ENCODE measurements at places on chromosomes 5 and 9.

DNA sequence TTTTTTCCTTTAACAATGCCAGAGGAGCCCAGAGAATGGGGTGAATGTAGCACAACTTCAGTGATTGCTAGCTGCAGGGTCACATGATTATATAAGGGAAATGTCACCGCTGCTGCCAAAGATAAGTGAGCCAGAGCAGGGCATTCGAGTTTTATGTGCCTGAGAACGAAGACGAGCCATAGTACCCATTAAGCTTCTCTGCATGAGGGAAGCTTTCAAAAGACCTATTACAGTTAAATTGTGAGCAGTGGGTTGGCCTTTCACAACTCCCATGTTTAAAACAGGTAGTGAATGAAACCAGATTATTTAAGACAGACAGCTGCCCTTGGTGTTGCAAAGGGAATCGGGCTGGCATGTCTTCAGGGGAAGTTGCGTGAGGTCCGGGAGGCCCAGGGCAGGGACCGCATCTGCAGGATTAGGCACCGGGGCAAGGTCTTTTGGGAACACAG, 82.4 kb upstream of the TNFAIP8 start:
- no peak for DNase-seq

DNA sequence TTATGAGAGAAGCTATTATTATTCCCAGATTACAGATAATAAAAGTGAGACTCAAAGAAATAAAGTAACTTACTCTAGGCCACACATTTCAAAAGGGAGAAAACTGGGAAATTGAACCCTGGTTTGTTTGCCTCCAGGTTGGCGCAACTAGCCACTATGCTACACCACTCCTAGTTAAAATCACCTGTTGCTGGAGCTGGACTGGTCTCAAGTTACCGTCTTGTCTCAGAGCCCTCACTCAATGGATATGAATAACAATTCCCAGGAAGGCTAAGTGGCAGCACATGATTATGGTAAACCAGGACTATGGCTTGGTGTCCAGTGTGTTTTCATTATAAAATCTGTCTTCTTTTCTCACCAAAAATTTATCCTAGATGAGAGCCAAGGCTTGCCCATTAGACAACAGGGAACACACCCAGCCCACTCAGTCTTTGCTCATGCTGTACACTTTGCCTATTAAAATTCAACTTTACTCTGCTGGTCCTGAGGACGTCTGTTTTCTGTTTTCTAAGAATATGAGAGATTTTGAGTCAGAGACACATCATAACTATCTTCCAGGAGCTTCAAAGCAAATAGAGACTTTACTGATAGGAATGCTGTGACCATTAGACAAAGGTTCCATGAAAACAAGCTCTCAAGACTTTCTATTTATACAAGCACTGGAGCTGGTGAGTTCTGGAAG, 58.1 kb downstream of the ADRB2 start:
- no peak for DNase-seq

- DNase-seq, result no peak
These were observed 150 bp downstream of the SNX30 start for GRCh38 chr9:112750764-112751055.

DNA sequence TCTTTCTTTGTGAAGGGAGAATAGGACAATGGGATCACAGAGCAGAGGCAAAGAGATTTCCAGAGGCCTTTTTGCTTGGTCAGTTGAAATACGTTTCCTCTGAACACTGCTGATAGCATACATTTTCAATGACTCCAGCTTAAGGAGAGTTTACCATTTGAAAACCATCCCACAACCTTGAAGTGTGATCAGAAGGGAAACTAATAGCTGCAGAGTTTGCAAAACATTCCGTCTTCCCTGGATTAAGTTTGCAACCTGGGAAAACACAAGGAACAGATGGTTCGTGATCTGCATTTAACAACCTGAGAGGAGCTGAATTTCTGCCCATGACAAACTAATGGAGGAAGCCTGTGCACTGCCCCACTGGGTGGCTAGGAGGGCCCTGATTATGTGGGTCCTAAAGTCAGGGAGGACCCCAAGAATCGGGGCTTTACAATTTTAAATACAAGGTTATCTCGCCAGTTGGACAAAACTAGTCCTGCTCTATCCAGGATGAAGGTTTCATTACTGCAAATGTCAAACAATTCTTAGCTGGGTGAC, 35.6 kb downstream of the MTX3 start:
- no peak for DNase-seq

GRCh38 chr9:117772960-117773359, 68.8 kb downstream of the TLR4 start:
- DNase-seq, result no peak
